Mesenchymal stem cell (in vitro differentiated cells and primary cell): ENCODE measurements at places on chromosomes 7 and 10.
A peak's percentile ranks its signal among the peaks of the same experiment; 100 is the strongest.

DNA sequence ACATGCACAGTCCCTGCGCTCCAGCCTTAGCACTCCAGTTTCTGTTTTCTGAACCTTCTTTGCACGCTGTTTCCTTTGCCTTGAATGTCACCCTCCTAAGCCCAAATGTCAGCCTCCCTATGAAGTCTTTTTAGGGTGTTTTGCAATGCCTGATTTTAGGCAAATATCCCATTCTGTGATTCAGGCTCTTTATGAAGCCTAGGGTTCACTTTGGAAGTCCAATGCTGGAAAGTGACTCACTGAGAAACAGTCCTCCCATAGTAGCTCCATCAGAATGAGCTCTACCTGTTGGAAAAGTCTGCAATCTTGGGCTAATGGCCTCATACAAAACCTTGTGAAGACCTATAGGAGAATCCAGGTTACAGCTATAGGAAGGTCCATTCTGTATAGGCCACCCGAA lies 5.3 kb downstream of the LAMB4 start:
- DNase-seq: no peak

- DNase-seq: peak; percentile 91
Observed at GRCh38 chr10:19815731-19816410, 361 bp upstream of the PLXDC2 start.

DNA sequence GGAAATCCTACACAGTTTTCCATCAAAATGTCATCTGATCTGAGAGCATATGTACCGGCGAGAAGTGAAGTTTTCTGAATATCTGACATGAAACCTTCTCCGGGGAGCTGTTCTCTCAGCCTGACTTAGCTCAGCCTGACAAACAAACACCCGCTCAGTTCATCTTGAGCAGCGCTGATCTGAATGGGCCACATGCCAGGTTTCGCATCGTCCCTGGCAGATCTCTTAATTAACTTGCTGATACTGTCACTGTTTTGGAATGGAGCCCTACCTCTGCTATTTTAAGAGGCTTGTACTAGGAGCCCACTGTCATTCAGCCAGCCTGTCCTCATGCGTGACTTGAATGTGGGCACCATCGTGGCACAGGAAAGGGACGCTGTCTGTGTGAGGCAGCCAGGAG lies 109.2 kb downstream of the STRA8 start:
- DNase-seq: no peak

DNA sequence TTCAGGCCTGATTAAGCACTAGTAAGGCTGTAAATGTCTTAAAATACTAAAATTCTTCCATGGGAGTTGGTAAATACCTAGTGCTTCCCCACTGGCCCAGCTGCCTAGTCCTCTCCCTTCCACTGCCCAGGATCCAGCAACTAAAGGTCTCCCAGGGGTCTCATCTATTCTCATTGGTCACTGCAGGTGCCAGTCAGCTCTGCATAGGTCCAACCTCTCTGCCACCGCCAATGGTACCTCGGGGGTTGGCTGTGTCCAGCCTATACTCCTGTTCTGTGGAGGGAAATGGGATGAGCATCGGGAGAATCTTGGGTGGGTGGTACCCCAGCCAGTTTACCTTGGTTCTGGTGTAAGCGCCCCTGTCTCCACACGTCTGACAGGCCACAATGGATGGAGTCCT lies 6.1 kb upstream of the CREB5 start:
- DNase-seq: no peak

DNA sequence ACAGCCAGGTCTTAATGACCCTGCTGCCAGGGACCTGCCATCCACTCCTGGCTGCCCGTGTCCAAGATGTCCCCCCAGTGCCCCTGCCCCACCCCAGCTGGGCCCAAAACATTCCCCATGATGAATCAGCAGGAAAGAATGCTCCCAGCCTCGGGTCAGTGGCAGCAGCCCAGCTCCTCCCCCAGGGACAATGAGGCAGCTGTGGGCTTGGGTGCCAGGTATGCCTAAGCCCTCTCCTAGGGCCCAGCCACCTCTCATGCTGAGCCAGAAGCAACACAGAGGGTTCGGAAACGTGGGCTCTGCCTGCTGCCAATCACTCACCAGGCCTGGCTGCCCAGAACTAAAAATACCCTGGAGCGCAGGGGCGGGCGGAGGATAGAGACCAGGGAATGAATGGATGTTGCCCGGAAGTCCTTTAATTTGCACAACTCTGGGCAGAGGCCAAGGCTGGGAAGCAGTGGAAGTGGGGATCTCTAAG lies 1.5 kb upstream of the LOXL4 start:
- DNase-seq: peak; percentile 65

- no peak for DNase-seq
Observed at GRCh38 chr7:106031300-106032035, 68.4 kb downstream of the CDHR3 start.

GRCh38 chr7:4144811-4145510 lies 537.1 kb upstream of the FOXK1 start:
- DNase-seq: peak; percentile 18

DNA sequence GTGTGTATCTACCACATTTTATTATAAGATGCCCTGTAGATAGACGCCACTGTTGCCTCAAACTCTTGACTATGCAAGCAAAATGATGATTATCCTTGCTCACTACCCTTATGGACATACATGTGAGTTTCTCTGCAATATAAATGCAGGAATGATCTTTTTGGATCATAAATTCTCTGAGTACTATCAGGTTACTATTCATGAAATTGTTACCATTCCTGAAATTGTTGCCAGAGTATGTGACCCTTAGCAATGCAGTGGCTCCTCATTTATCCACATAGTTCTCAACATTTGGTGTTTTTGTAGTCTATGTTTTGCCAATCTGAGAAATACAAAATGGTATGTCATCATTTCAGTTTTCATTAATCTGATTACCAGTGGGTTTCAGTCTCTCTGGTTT lies 166.2 kb upstream of the FAM3C start:
- DNase-seq: no peak

GRCh38 chr10:37976880-37977203 lies 395 bp upstream of the ZNF25 start:
- no peak for DNase-seq

GRCh38 chr7:12258074-12258473 lies 47.0 kb downstream of the TMEM106B start:
- DNase-seq: no peak

- no peak for DNase-seq
Observed at GRCh38 chr7:6505685-6506559, 45.3 kb downstream of the GRID2IP start.

- DNase-seq: peak; percentile 47
Observed at GRCh38 chr7:140390466-140391190, 7.7 kb downstream of the SLC37A3 start.

DNA sequence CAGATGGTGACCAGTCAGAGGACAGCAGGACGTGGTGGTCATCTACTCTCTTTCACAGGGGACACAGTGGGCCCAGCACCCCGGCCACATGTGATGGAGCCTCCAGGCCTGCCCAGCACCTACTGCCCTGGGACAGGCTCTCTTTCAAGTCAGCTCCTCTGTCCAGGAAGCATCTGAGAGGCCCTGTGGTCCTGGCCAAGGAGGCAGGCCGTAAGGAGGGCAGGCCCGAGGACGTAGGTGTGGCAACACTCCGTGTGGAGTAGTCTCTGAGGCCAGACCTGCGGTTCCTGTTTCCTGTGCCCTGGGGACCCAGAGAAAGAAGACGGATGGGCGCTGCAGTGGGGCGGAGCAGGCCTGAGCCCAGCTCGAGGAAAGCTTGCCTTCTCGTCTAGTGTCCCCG lies 179.2 kb downstream of the EBF3 start:
- no peak for DNase-seq

- peak; percentile 99 for DNase-seq
Observed at GRCh38 chr7:47651355-47652317, 69.7 kb upstream of the TNS3 start.

GRCh38 chr7:153399554-153399940 lies 640.0 kb downstream of the ACTR3B start:
- DNase-seq: no peak

GRCh38 chr10:128178302-128178958 lies 52.2 kb upstream of the MKI67 start:
- DNase-seq: peak; percentile 12

GRCh38 chr7:15174485-15174884 lies 271.9 kb upstream of the DGKB start:
- no peak for DNase-seq

- DNase-seq: no peak
Observed at GRCh38 chr7:5671046-5671445, 110.4 kb downstream of the RNF216 start.

- DNase-seq: no peak
Observed at GRCh38 chr10:116223289-116223688, 49.7 kb downstream of the GFRA1 start.
